ENCODE measurements at places on chromosomes 13 and 19.

GRCh38 chr13:62302341-62302740, 886.7 kb upstream of the PCDH20 start:
- H3K27me3 ChIP-seq, result no peaks in the 10 kb centered on the region
- H3K4me3 ChIP-seq, result no peak overlapping the region
- H3K36me3 ChIP-seq, result no peaks in the 10 kb centered on the region
- no peaks in the 10 kb centered on the region for H3K4me1 ChIP-seq
- H3K27ac ChIP-seq, result no peak overlapping the region

- H3K4me3 ChIP-seq, result no peak overlapping the region
- H3K36me3 ChIP-seq, result no peaks in the 10 kb centered on the region
- no peak for DNase-seq
- H3K27me3 ChIP-seq, result no peaks in the 10 kb centered on the region
- H3K27ac ChIP-seq, result no peak overlapping the region
These were observed 16.0 kb upstream of the ZNF792 start for GRCh38 chr19:34979819-34980640.

DNA sequence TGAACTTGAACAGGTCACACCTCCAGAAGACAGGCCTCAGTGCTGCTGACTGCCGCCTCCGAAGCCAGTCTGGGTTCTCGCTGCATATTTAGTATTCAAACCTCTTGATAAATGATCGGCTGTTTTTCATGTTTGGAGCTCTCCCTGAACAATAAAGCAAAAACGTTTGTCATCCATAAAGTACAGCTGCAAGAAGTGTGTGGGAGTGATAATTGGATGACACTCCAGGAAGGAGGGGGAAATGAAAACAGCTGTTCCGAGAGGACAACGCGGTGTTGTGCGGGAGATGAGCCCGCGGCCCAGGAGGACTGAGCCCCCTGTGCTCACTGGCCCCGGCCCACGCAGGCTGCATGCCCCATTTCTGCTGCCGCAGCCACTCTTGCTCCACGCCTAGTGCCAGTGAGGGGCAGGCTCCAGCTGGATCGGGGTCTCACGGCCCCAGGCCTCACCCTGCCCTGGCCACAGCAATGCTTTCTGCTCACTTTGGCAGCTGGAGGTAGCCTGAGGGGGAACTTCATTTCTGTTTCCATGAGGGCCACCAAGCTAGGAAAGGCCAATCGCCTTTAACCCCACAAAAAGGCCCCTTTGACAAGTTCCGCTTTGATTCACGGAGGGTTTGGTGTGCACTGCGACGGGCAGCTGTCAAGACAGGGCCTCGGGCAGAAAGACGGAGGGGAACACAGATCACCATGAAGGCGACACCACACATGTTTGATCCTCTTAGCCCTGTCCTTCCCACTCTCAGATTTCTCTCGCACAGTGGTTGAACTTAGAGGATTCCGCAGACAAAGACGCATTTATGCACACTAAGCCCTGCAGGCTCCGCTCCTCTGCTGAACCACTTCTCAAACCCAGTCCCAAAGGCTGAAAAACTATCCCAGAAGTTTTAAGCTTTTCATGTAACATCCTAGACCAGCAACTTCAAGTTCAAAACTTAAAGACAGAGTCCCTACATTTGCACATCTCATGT, 537.6 kb downstream of the EFNB2 start:
- H3K27ac ChIP-seq, result no peak overlapping the region
- no peak for DNase-seq
- no peak overlapping the region for H3K4me3 ChIP-seq
- no peaks in the 10 kb centered on the region for H3K27me3 ChIP-seq
- no peaks in the 10 kb centered on the region for H3K4me1 ChIP-seq

DNA sequence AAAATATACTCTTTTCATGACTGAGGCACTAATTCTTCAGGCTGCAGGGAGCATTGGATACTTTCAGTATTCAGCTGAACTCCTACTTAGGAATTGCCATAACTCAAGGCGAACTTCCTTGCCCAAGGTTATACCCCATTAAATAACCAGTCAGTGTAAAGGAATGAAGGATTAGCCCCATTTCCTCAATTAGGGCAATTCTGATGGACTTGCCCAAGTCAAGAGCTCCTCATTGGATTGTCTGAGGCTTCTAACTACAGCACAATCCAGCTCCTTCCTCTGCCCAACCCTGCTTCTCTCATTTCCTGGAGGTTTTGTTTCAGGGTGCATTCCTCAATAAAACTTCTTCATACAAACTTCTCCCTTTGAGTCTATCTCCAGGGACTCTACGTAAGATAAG, 329.2 kb downstream of the LIG4 start:
- no peaks in the 10 kb centered on the region for H3K27me3 ChIP-seq
- no peak overlapping the region for H3K27ac ChIP-seq
- no peak overlapping the region for H3K4me3 ChIP-seq
- no peaks in the 10 kb centered on the region for H3K36me3 ChIP-seq
